ENCODE measurements at places on chromosomes 2 and 18.

DNA sequence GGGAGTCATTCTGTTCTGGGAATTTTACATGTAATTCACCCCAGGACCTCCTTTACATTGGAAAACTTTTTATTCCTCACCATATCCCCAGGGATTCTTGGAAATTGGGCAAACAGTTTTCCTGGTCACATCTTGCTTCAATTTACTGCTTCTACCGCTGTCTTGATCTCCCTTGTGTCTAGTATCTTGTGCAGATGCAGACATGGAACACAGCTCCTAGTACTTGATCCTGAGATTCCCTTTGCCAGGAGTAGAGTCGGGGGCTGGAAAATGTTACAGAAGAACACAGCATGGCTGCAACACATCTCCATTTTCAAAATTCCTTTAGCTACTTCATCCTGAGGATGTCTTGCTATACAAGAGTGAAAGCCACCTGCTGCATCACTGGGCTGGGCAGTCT lies 472.8 kb downstream of the PLCL1 start:
- no peak for DNase-seq

GRCh38 chr2:159186462-159186861 lies 100.0 kb downstream of the WDSUB1 start:
- no peak for DNase-seq

- DNase-seq, result no peak
Measured at GRCh38 chr2:1055014-1055595, 104.5 kb downstream of the SNTG2 start.

GRCh38 chr2:181077128-181077709 lies 96.8 kb downstream of the UBE2E3 start:
- DNase-seq, result peak; percentile 77

GRCh38 chr2:65349863-65350262 lies 82.5 kb downstream of the SPRED2 start:
- peak; percentile 61 for DNase-seq

- DNase-seq, result no peak
Measured at GRCh38 chr2:83579507-83579906, 879.6 kb downstream of the SUCLG1 start.

GRCh38 chr2:218223046-218223445 lies 6.1 kb downstream of the ARPC2 start:
- no peak for DNase-seq

GRCh38 chr2:42495234-42495581 lies 1.4 kb upstream of the KCNG3 start:
- DNase-seq, result no peak

DNA sequence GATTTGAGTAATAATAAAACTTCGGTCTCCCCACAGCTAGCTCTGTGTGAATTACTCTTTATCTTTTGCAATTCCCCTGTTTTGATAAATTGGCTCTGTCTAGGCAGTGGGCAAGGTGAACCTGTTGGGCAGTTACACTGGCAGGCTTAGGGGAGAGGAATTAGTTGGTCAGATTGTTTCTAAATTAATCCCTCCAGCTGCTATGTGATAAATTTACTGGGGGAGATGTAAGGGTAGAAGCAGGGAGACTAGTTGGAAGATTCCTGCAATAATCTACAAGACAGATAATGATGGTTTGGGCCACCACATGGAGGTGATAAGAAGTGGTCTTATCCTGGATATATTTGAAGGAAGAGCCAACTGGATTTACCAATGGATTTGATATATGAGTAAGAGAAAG lies 118.5 kb upstream of the TACR1 start:
- DNase-seq, result no peak

- no peak for DNase-seq
Measured at GRCh38 chr2:172087780-172088244, 2.5 kb downstream of the DLX1 start.

DNA sequence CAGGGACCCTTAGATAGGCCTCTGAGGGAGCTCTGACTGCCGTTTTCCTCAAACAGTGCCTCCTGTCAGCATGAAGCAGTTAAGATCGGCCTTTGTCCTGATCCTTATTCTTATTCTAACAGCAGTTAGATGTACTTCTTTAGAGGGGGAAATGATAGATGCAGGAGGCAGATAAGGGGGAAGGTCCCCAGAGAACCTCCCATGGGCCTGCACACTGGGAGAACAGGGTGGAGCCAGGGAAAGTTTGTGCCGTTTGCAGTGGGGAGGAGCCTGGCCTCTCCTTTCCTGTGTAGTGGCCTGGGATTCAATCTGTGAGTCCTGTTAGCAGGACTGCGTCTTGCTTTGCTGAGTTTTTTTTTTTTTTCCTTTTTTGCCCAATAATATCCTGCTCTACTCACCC lies 7.9 kb upstream of the INPP4A start:
- no peak for DNase-seq

GRCh38 chr2:239566995-239567568 lies 166.3 kb upstream of the HDAC4 start:
- DNase-seq, result no peak

DNA sequence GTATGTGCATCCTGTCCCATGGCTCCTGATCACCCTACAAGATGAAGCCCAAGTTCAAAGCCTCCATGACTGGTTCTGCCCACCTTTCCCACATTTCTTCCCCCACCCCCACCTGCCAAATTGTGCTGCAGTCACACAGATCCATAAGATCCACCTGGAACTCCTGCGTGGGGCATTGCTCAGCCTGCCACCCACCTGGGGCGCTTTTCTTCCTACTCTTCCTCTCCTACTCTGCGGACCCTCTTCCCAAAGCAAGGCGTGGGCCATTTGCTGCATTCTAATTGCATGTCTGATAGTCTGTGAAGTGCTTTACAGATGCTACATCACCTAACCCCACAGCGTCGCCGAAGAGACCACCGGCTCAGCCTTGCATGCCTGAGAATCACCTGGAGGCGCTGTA lies 402.4 kb upstream of the ID2 start:
- DNase-seq, result no peak

GRCh38 chr2:174716785-174717184 lies 47.5 kb downstream of the CHRNA1 start:
- no peak for DNase-seq

DNA sequence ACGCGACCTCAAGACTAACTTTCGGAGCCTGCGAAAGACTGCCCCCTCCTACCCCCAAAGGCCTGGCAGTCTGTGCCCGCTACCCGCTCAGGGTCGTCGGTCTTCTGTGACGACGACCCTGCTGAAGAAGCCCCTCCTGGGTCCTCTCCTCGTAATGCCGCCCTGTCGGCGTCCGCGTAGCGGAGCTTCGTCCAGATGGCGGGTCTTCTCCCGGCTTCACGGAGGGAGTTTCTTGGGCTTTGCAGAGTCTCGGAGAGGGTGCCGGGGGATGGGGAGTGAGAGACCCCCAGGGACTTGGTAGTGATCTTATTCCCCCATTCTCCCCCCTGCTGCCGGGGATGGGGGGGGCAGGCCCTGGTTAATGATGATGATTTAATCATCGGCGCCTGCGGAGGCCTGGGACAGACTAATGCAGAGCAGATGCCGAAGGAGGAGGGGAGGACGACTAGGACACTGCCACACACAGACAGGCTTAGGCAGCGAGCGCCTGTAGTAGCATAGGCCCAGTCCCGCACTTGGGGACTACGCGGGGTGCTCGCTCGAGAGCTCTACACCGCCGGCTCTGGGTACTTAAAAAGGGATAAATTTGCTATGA lies 528 bp upstream of the PCGF1 start:
- peak; percentile 47 for DNase-seq

DNA sequence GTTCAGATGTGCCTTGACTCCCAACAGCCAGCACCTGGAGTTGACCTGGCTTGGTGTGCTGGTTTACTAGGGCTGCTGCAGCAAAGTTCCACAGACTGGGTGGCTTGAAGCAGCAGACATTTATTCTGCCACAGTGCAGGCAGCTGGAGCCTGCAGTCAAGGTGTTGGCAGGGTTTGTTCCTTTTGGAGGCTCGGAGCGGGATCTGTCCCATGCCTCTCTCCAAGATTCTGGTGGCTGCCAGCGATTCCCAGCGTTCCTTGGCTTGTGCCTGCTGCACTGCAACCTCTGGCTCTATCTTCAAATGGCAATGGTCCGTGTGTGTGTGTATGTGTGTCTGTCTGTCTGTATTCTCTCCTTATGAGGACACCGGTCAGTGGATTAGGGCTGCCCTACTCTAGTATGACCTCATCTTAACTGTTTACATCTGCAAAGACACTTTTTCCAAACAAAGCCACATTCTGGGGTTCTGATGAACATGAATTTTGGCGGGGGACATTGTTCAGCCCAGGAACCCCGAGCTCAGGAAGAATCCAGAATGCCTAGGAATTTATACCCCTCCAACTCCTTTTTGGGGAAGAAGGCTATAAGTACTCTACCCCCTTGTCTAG lies 44.7 kb upstream of the TMEM131 start:
- DNase-seq, result no peak

DNA sequence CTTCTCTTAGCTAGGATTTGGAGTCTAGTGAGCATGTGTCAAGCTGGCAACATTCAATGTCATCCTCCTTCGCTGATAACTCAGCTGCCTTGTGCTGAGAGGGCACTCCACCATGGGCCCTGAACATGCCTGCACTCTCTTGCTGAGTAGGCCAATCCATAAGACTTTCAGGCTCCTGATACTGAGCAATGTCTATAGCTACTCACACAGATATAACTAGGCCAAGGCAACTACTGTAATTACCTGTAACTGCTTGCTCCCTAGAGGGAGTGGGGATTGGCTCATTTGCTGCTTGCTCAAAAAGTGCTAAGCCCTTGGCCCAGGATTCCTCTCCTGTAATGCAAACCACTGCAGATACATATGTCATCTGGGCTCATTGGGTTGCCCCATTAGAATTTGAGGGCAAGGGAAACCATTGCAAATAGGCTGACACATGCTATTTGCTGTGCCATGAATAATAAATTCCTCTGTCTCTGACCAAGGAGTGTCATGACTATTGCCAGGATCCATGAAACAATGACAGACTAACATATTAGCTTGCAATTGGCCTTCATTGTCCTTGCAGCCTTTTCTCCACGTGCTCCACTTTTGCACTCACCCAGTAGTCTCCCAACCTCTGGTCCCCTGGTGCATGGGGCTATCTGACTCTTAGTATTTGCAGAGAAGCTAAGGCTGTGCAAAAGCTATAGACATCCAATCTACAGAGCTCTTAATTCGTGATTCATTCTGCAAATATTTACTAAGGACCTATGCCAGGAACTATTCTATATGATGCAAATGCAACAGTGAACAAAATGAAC lies 36.9 kb upstream of the BMPR2 start:
- DNase-seq, result no peak

GRCh38 chr2:145033438-145033837 lies 513.5 kb upstream of the ZEB2 start:
- no peak for DNase-seq

DNA sequence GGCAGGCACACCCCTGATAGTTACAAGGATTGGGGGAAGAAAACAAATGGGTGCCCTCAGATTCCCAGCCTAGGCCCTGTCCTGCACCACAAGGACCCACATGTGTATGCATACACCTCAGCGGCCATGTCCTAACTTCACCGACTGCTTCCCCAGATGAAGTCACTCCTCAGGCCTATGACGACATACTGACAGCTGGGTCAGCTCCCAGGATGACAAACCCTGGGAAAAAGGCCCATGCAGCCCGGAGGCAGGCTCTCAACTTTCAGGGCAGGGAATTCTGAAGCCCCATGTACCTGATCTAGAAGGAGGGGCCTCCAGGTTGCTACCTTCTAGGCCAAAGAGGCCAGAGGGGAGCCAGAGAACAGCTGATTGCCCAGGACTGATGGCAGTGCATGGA lies 11.0 kb upstream of the PLEKHM3 start:
- no peak for DNase-seq

DNA sequence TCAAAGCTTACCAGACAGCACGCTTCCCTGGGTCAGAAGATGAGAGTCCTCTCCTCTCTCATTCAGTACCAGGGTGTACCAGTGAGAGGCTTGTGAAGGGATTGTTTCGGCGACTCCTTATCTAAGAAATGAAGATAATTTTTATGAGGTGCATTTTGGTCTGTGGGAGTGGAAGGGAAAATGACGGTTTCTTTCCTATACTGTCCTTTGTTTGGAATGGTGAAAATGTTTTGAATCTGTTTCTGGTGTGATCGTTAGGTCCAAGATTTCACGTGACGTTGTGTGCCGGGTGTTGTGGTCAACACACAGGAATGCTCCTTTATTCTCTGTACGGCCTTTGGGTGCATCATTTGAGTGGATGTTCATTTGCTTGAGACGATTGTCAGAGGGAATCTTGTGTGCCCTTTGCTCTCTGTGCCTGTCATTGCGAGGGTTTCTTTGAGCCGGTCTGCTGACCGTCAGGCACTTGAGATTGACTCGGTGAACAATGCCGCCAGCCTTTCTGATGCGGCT lies 183.5 kb downstream of the AGAP1 start:
- no peak for DNase-seq

GRCh38 chr2:160726046-160726445 lies 232.4 kb upstream of the RBMS1 start:
- DNase-seq, result no peak
